Cardiac muscle cell (in vitro differentiated cells and primary cell): ENCODE measurements at places on chromosomes 4 and X. TPM values are rescaled to one million over a fixed set of nuclear protein-coding genes. Genes with fewer than 3 reads are reported as not detected.

GRCh38 chr4:108751321-108751720, 11.5 kb downstream of the ETNPPL start:
- DNase-seq: no peak

GRCh38 chr4:104352211-104352610, 142.5 kb downstream of the CXXC4 start:
- DNase-seq: no peak

The TDO2 gene
- polyA plus RNA-seq: 1.4 and 2.5 TPM in 2 replicates

GRCh38 chr4:8097141-8097541, 61.5 kb downstream of the ABLIM2 start:
- no peak for DNase-seq

The MEPE gene
- not detected in 2 replicates for polyA plus RNA-seq

GRCh38 chr4:62243895-62244294, 1043.8 kb downstream of the ADGRL3 start:
- DNase-seq: no peak

The HCCS gene
- polyA plus RNA-seq: 39.0 and 40.5 TPM in 2 replicates

DNA sequence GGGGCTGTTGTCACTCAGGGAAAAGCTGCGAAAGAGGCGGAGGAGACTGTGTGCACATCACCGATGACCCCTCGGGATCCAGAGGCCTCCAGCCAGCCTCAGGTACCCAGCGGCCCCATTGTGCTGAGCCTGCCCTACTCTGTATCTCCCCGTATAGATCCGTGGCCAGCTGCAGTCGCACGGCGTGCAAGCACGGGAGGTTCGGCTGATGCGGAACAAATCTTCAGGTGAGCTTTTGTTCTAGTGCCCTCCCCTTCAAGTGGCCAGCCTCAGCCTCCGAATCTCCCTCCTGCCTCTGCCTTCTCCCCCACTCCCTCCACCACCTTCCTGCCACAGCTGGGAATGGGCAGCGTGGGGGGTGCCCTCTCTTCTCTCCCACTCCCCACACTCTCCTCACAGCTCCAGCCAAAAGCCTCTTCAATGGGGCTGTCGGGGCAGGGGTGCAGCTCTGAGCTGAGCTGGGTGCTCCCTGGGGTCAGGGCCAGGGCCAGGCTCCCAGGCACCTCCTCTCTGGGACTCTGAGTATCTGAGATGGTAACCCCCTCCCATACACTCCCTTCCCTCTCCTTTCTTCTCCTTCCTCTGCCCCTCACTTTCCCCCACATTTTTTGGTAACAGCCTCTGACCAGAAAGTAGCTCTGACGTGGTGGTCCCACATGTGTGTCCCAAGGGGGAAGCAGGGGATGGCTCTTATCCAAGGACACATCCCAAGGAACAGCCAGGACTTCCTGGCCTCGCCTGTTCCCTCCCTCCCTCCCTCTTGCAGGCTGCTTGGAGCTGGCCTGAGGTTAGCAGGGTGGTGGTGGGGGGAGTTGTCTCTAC, 20.4 kb upstream of the UBA1 start:
- no peak for DNase-seq

GRCh38 chrX:112769034-112769433, 71.6 kb downstream of the AMOT start:
- no peak for DNase-seq

DNA sequence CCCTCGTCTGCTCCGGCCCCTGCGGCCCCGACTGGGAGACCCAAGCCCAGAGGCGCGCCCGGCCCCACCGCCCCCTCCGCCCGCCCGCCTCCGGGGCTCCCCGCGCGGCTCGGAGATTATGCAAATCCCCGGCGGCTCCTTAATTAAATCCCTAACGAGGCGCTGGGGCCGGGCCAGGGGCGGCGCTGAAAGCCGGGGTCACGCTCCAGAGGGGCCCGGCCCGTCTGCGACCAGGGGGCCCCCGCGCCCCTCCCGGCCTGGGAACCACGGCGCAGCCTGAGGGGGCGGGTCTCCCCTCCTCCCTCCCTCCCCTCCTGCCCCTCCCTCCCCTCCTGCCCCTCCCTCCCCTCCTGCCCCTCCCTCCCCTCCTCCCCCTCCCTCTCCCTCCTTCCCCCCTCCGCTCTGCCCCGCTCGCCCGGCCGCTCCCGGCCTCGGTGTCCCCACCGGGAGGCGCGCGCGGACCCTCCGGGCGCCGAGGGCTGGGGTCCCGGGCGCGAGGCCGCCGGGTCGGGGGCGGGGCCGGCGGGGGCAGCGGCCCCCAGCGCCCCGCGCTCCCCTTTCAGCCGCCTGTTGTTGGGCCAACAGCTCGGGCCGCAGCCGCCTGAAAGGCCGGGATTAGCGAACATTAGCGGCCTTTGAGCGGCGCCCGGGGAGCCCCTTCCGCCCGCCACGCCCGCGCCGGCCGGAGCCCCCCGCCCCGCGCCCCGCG, 25.9 kb upstream of the FGFR3 start:
- peak; percentile 50 for DNase-seq

The HSD17B13 gene
- polyA plus RNA-seq: 1.0 TPM in 1 of 2 replicates, not detected in the other

- no peak for DNase-seq
Measured at GRCh38 chr4:138915756-138916155, 99.8 kb upstream of the NOCT start.

DNA sequence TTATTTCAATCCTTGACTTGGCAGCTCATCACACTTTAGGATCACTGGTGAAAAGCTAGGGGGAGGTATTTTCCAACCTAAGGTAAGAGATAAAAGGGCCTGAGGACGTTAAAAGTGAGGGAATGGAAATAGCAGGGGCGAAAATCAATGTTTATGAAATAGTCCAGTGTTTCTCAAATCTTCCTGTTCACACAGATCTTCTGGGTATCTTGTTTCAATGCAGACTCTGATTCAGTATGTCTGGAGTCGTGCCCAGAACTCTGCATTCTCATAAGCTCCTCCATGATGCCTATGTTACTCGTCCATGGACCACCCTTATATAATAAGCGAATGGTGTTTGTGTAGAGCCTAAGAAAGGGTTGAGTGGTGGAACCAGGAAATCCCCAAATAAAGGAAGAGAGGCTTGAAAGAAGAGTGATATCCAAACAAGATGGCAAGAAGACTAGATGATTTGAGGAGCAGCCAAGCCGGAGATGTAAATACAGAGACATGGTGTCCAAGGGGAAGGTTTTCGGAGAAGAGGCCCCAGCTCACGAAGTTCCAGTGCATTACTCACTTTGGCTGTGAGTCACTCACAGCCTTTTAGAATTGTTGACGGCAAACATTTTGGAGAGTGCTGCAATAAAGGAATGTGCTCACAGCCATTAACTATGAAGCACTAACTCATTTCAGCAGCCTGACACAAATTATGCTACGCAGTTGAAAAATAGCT, 215.6 kb upstream of the PPARGC1A start:
- no peak for DNase-seq

The PPID gene
- 68.1 and 73.9 TPM in 2 replicates for polyA plus RNA-seq

DNA sequence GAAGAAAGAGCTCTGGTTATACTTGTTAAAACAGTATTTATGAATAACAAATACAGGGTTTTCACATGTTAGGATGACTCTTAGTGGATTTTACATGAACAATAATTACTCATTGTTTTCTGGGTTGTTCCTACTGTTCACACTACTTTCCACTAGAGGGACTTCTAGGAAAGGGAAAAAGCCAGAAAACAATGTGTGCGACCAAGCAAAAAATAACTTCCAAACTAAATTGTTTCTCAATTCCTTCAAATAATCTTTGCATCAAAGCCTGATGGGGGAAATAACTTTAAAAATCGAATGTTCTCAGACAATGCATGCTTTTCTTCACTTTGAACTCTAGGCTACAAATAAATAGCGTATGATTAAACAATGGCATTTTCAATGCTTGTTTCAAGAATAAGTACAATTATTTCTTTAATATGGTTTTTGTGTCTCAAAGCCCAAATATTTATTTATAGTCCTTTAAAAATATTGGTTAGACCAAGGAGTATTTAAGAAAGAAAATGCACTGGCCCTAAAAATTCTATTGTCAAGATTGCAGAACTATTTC, 72.1 kb upstream of the ETNPPL start:
- peak; percentile 55 for DNase-seq

The GSX2 gene
- not detected in 2 replicates for polyA plus RNA-seq

- DNase-seq: no peak
Measured at GRCh38 chr4:629915-630641, 4.7 kb downstream of the PDE6B start.

The RAB40A gene
- polyA plus RNA-seq: 1.9 and 2.9 TPM in 2 replicates

- DNase-seq: peak; percentile 16
Measured at GRCh38 chr4:166324321-166324720, 451.3 kb downstream of the TLL1 start.

The L1CAM gene
- polyA plus RNA-seq: 1.4 and 1.5 TPM in 2 replicates

The MAGEH1 gene
- polyA plus RNA-seq: 80.4 and 86.7 TPM in 2 replicates

The CENPI gene
- 1.1 and 2.4 TPM in 2 replicates for polyA plus RNA-seq

GRCh38 chr4:53040459-53040815, 178.3 kb downstream of the RASL11B start:
- DNase-seq: peak; percentile 70

The ARHGAP24 gene
- polyA plus RNA-seq: 5.1 and 9.7 TPM in 2 replicates

DNA sequence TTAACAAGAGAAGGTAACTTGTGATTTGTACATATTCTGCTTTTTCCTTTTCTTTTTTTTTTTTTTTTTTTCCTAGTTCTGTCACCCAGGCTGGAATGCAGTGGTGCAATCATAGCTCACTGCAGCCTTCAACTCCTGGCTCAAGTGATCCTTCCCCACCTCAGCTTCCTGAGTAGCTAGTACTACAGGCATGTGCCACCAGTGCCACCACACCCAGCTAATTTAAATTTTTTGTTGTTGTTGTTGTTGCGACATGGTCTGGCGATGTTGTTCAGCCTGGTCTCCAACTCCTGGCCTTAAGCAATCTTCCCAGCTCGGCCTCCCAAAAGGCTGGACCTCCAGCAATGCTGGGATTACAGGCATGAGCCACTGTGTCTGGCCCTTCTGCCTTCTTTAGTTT, 1.5 kb upstream of the TACR3 start:
- no peak for DNase-seq

- no peak for DNase-seq
Measured at GRCh38 chr4:95114521-95114920, 356.8 kb downstream of the BMPR1B start.

- DNase-seq: no peak
Measured at GRCh38 chr4:83606898-83607297, 71.0 kb downstream of the GPAT3 start.

GRCh38 chr4:79492148-79492547, 84.1 kb upstream of the GK2 start:
- DNase-seq: peak; percentile 40

DNA sequence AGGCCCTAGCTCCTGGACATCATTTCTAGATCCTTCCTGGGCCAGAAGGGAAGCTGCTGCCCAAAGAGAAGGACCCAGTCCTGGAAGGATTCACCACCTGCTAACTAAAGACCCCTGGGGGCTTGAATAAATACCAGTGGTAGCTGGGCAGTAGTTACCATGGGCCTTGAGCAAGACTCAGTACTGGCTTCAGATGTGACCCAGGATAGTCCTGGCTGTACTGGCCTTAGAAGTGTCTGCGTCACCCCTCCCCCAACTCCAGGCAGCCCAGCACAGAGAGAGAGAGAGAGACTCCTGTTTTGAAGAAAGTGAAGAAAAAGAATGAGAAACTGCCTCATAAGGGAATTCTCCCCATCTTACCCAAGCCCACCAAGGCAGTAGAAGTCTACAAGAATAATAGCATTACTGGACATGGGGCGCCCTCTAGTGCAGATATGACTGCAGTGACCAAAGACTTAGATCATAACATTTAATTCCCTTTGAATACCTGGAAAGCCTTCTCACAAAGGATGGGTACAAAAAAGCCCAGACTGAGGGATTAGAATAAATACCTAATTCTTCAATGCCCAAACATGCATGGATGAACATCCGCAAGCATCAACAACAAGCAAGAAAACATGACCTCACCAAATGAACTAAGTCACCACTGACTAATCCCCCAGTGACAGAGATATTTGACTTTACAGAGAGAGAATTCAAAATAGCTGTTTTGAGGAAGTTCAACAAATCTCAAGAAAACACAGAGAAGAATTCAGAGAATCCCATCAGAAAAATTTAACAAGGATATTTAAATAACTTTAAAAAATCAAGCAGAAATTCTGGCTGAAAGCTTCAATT, 171.8 kb downstream of the HNRNPD start:
- peak; percentile 78 for DNase-seq

DNA sequence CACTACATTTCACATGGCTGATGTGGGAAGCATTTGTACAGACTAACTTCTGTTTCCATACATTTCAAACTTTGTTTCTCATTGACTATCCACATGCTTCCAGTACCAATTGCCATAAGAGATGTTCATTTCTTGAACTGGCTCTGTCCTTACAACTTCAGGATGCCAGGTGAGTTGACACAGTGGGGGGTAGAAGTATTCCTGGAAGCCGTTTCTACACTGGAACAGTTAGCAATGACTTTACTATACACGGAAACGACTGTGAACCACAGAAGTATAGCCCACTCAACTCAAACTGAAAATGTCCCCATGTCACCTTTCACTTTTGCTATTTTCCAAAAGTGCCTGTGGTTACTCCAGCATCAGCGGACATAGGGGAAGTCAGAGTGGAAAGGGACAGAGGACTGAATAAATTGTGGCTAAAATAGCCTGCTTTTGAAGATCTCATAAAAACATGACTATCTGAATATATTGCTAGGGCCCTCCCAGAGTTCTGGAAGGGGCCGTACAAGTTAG, 38.0 kb upstream of the DSPP start:
- DNase-seq: no peak

- no peak for DNase-seq
Measured at GRCh38 chrX:39011454-39012221, 210.4 kb downstream of the MID1IP1 start.

The LONRF3 gene
- polyA plus RNA-seq: 0.09 TPM in 1 of 2 replicates, not detected in the other

DNA sequence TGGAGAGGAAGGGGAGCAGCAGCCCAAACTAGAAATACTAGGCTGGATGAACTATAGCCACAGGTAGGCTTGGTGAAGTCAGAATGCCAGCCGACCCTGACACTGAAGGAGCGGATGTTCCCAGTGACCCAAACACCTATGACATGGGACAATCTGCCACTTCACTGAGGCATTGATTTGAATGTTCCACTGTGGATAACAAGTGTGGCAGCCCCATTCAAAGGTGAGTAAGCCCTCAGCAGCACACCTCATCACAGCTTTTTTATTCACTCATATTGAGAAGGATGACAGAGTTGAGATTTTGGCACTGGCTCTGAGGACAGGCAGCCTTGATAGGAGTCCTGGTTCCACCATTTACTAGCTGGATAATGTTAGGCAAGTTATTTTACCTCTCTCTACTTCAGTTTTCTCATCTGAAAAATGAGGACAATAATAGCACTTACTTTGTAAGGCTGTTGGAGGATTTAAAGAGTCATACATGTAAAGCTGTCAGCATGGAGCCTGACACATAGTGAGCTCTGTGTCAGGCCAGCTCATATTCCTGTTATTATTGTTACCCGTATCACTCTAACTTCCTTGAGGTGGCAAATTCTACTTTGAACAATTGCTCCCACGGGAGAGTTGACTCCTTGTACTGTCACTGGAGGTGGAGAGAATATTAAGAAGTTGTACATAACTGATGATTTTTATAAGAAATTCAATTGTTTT, 114.6 kb downstream of the RASL11B start:
- DNase-seq: no peak

GRCh38 chrX:13167481-13168231, 123.2 kb upstream of the FAM9C start:
- peak; percentile 70 for DNase-seq

The PCDH18 gene
- polyA plus RNA-seq: 2.2 and 2.5 TPM in 2 replicates
